Thyroid gland (tissue), 4 donors: ENCODE measurements at places on chromosomes 5 and 9. TPM values are rescaled to one million over a fixed set of nuclear protein-coding genes. Genes with fewer than 3 reads are reported as not detected.

DNA sequence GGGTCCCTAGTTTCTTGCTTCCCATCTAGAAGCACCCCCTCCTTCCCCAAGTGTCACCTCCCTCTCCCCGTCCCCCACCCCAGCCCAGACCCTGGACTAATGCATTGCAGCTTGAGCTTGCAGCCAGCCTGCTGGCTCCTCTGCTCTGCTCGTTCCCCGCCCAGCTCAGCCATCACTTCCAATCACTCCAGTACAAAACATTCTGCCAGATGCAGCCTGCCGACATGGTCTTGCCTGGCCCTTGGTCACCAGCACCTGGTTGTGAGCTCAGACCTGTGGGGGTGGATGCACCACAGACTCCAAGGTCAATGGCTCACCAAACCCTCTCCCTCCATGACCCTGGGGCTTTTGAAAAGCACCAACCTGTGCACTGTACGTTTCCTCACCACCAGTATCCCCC, 172.9 kb upstream of the SMIM23 start:
- DNase-seq: no peak

DNA sequence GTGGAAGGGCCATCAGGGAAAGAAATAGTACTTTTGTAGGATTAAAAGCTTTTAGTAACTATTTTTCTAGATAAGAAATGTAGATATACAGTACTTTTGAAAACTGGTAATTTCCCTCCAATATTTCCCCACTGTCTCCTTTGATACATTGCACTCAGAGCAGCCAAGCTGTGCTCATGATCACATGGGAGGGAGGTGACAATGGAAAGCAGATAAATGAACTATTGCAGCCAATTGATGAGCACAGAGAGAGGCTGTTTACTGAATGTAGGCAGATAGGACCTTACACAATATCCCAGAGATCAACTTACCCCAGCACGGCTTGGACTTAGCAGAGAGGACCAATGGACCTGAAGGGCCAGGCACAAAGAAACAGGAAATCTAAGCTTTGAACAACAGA, 178.0 kb upstream of the NREP start:
- no peak for DNase-seq

- no peak for DNase-seq
Measured at GRCh38 chr5:89572696-89573095, 689.7 kb upstream of the MEF2C start.

- DNase-seq: no peak
Measured at GRCh38 chr5:145824040-145824439, 11.1 kb downstream of the PRELID2 start.

- DNase-seq: no peak
Measured at GRCh38 chr5:80370390-80370789, 37.5 kb upstream of the ZFYVE16 start.

- DNase-seq: no peak
Measured at GRCh38 chr9:21864505-21864904, 62.1 kb downstream of the MTAP start.

MRPS27 gene
- 76.6 TPM for total RNA-seq

SLIT3 gene
- 77.2 TPM for total RNA-seq
